Urinary bladder (tissue), 4 donors: ENCODE measurements at places on chromosomes 12 and 14. TPM values are rescaled to one million over a fixed set of nuclear protein-coding genes. Genes with fewer than 3 reads are reported as not detected.

Gene ZNF891
- 0.90 TPM for polyA plus RNA-seq

Gene CIROP
- not detected for polyA plus RNA-seq

Gene SERPINA5
- polyA plus RNA-seq = 5.1 TPM

Gene GAPDH
- polyA plus RNA-seq = 3,231 TPM

Gene ATN1
- 151 TPM for polyA plus RNA-seq

Gene PLD4
- 0.42 TPM for polyA plus RNA-seq

Gene EFS
- 28.7 TPM for polyA plus RNA-seq

Gene RD3L
- polyA plus RNA-seq = 0.57 TPM

Gene ETFBKMT
- polyA plus RNA-seq = 2.3 TPM

Gene SDR9C7
- polyA plus RNA-seq = 0.16 TPM

Gene CBLN3
- polyA plus RNA-seq = 5.9 TPM

Gene SLC16A7
- polyA plus RNA-seq = 8.6 TPM

Gene TTC6
- polyA plus RNA-seq = 0.34 TPM

Gene CLEC1A
- 6.0 TPM for polyA plus RNA-seq

Gene RNASE4
- 135 TPM for polyA plus RNA-seq

Gene PTMS
- 619 TPM for polyA plus RNA-seq

Gene HOXC12
- 0.04 TPM for polyA plus RNA-seq

Gene GNB3
- 4.6 TPM for polyA plus RNA-seq

Gene CATSPERB
- 0.30 TPM for polyA plus RNA-seq

Gene DAO
- polyA plus RNA-seq = not detected

Gene SDSL
- polyA plus RNA-seq = 3.9 TPM

Gene ITGB7
- polyA plus RNA-seq = 1.7 TPM

Gene TMBIM4
- 224 TPM for polyA plus RNA-seq

Gene YY1
- 33.5 TPM for polyA plus RNA-seq

Gene RNU4-1
- polyA plus RNA-seq = not detected

Gene IFNG-AS1
- polyA plus RNA-seq = not detected

Gene ARMH4
- polyA plus RNA-seq = 3.6 TPM

Gene DLK1
- polyA plus RNA-seq = 7.1 TPM

Gene OAS1
- 20.8 TPM for polyA plus RNA-seq

Gene SCN8A
- polyA plus RNA-seq = 0.23 TPM

Gene MOAP1
- polyA plus RNA-seq = 46.3 TPM

Gene KRT79
- not detected for polyA plus RNA-seq

Gene VWF
- polyA plus RNA-seq = 97.0 TPM

Gene CERS5
- polyA plus RNA-seq = 44.7 TPM

Gene SLC6A15
- 0.22 TPM for polyA plus RNA-seq

Gene TDRD9
- 2.4 TPM for polyA plus RNA-seq

Gene GPR137C
- polyA plus RNA-seq = 0.52 TPM

Gene ZDHHC22
- polyA plus RNA-seq = 0.01 TPM

Gene PLEKHG7
- 0.13 TPM for polyA plus RNA-seq

Gene EGLN3
- 65.8 TPM for polyA plus RNA-seq

Gene ADAM20
- not detected for polyA plus RNA-seq

Gene ANG
- 47.3 TPM for polyA plus RNA-seq

Gene CACNA2D4
- polyA plus RNA-seq = 4.5 TPM

Gene SARNP
- polyA plus RNA-seq = 76.0 TPM
